ENCODE measurements at places on chromosomes 1 and 21.

DNA sequence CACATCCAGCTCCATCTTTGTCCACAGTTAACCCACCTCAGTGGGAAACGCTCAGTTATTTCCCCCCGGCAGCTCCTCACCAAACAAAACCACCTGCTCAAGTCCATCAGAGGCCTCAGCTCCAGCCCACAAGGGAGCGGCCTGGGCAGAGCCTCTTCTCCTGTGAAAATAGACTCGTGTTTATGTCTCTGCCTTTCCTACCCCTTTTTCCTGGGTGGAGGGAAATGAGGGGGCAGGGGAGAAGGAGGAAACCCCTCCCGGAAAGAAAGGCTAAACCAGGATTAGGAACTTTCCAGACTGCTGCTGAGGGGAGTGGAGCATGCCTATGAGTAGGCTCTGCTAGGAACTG is 81.6 kb downstream of the PAX7 start:
- DNase-seq, result no peak

DNA sequence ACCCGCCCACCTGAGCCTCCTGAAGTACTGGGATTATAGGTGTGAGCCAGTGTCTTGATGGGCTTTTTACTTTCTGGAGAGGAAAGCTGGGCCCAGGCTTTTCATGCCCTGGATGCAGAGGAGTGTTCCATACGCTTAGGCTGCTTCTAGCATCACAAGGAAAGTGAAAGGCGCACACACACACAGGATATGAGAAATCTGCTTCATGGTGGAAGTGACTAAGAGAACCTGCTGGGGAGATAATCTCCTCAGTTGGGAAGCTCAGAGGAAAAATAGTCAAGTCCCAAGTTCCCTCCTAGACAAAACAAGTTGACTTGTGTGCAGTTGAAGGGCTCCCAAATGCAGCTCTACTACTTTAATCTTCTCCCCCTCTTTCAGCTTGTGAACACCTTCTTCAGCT is 2.2 kb downstream of the NUDC start:
- no peak for DNase-seq

GRCh38 chr21:42316891-42317290 is 1.7 kb upstream of the TFF3 start:
- DNase-seq, result no peak

- DNase-seq, result no peak
Measured at GRCh38 chr1:111990026-111990877, 784 bp upstream of the KCND3 start.

DNA sequence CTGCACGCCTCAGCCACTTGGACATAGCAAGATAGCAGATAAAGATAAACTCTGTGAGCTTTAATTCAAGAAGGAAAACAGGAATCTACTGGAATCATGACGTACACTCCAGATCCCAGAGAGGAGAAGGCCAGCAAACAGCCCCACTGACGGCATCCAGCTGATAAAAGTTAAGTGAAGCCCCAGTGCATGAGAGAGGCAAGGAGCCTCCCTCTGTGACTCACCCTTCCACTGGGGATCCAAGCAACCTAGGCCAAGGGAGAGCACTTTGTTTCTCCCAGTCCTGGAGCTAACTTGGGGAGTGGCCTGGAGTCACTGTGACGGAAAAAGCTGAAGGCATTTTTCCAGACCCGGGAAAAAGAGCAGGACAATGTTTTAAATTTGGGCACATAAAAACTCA is 270.0 kb downstream of the AKT3 start:
- no peak for DNase-seq

DNA sequence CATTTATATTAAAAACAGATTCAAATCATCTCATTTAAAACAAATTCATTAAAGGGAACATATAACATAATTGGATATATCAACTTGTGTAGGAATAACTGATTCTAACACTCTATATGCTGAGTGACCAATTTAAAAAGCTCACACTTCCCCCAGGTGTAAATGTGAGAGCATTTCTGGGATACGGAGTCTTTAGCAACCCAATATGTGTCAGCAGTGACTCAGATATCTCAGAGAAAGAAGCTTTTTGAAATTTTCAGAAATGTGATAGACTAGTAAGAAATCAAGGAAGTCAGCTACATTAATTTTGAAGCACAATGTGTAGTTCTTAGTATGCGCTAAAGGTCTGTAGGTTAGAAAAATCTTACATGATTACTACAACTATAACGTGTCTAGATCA is 87.9 kb upstream of the SERTAD4 start:
- DNase-seq, result no peak

DNA sequence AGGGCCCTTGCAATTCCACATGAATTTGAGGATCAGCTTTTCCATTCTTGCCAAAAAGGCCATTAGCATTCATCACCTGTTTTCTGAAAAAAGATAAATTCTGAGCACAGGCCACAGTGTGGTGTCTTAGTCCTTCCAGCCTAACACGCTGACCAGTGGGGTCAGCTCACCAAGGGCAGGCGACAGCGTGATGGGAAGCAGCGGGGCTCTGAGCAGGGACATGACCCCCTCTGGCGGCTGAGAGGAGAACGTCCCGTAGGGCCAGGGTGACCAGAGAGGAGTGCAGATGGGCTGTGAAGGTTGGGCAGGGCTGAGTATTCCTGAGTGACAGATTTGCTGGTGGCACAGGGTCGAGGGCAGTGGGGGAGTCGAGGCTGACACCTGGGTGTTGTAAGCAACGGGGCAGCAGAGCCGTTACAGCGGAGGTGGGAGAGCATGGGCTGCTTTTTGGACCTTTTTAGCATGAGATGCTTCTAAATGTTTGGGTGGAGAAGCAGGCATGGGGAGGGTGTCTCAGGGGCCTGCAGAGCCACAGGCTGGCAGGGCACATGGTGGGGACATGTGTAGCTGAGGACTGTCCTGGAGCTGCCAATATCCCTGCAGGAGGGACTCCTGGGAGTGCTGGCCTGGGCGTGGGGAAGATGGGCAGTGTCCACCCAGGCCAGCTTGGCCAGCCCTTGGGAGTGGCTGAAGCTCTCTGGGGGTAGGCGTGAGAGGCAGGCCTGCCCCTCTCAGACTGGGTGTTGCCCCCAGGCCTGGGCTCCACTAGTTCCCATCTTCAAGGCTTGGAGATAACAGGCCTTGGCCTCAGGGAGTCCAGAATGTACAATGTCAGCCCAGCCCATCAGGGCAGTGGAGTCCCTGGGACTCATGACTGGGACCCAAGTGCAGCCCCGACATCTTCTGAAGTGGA is 8.6 kb upstream of the CALML6 start:
- DNase-seq, result peak; percentile 83

DNA sequence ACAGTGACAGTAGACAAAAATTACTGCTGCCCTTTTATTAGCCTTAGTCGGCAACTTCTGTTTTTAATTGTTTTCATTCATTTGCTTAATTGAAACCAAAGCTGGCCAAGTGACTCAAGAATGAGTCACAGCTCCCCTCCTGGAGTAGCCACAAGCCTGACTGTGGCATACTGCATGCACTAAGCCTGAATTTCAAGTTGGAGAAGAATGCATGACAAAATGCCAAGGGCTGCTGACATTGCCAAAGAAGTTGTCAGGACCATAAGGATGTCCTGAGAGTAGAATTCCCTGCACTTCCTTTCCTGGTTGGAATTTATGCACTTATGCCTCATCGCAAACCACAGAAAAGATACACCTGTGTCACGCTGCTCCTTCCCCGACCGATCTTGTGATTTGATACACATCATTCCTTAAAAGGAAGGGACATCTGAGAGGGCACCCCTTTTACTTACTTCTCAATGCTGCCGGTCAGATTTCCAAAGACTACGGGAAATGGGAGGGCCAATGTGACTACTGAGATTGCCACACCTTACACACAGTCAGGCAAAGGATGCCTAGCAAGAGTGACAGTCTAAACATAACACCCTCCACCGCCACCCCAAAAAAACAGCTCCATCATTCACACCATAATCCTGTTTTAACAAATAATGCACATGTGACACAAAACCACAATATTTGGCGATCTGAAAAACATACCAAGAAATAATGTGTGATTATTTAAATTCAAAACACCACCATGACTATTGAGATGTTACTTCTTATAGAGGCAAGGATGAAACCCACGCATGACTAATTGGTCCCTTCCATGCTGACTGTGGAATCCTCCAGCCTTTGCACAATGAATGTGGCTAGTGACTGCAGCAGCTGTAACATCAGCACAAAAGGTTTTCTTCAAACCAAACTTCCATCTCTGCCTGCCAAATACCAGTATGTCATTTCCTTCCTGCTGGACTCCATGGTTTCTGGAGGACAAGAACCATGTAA is 28.2 kb downstream of the VAV3 start:
- DNase-seq, result peak; percentile 71

DNA sequence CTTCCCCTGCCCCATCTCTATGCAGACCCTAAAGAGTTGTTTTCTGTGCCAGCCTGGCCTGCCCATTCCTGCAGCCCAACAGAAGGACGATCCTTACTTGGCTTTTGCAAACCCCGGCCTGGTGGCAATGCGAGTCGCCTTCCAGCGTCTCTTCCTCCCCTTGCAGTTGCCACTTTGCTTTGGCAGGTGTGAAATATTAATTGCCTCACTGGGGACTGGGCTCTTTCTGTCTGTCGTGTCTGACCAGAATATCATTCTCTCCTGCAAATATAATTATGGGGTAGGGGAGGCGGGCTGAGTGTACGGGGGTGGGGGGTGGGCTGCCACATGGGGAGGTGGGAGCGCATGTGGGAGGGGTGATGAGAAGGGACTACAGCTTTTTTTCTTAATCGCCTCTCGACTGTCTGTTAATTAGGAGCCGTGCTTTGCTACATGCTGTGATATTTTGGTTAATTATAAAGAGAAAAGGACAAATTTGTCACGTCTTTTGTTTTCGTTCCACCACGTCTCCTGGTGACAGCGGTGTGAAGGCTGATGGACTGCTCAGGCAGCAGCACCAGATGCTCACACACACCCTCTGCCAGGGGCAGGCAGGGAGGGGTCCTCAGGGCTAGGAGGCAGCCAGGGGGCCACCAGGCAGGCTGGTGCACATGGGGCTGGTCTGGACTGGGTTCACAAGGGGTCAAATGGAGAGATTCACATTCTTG is 80.1 kb upstream of the CD34 start:
- no peak for DNase-seq

DNA sequence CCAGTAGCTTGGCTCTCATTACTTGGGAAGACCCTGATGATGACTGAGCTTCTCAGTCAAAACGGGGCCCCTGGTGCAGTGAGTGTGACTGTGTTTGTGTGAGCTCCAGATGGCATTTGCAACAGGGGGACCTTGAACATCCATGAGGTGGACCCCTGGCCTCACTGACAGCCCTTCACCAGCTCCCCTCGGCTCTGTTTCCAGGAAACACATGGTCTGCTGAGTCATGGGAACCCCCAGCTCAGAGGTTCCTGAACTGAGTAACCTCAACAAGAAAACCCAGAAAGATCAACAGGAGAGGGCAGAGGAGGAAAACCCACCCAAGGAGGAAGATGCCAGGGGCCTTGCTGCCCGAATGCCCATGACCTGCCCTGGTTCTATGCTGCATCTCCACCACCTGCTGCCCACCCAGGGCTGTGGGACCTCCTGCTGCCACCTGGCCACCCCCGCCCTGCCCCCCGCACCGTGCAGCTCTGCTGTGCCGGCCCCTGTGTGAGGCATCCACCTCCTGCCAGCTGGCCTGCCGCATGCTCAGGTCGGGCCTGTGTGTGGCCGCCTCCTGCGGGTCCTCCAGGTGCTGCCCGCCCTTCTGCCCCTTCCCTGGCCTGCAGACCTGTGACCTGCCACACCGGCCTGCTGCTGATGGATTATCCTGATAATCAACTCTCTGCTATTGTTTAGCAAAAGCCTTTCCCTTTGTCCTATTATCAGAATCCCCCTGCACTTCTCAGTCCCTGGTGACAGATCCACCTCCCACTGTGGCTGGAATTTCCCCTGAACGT is 4.2 kb upstream of the KRTAP12-1 start:
- no peak for DNase-seq

DNA sequence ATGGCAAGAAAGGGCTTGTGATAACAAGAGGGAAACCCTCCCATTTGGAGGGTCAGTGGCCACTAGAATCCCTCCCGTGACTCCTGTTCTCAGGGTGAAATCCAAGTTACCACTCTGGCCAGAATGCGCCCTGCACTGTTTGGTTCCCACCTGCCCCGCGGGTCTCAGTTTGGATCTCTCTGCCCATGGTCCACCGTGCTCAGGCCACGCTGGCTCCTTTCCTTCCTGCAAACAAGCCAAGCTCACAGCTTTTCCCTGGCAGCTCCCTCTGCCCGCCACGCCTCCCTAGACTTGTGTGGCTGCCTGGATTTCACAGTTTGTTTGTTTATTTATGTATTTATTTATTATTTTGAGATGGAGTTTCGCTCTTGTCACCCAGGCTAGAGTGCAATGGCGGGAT is 179.5 kb upstream of the VAMP3 start:
- no peak for DNase-seq

DNA sequence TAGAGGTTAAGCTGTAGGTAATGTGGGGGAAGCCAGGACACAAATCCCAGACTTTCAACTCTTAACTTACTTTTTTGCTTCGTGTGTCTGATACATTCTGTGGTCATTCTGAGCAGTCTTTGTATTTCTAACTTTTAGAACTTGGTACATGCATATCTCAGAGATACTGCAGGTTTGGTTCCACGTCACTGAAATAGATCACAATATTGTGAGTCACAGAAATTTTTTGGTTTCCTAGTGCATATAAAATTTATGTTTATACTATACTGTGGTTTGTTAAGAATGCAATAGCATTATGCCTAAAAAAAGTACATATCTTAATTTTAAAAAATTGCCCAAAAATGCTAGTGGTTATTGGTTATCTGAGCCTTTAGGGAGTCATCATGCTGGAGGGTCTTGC is 3.2 kb downstream of the URB2 start:
- DNase-seq, result no peak

DNA sequence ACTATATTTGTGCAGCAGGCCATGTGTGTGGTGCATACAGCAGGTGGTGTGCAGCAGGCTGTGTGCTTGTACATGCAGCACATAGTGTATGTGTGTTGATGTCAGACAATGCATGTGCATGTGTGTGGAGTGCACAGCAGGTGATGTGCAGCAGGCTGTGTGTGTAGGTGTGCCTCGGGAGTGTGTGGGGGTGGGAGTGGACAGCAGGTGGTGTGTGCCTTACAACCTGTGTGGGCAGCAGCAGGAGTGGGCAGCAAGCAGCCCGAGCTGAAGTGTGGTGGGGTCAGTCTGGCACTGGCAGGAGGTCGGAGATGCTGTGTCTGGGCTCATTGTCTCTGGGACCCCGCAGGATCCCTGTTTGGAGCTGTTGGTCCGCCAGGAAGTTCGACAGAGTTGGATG is 29.6 kb downstream of the PTPRF start:
- no peak for DNase-seq

DNA sequence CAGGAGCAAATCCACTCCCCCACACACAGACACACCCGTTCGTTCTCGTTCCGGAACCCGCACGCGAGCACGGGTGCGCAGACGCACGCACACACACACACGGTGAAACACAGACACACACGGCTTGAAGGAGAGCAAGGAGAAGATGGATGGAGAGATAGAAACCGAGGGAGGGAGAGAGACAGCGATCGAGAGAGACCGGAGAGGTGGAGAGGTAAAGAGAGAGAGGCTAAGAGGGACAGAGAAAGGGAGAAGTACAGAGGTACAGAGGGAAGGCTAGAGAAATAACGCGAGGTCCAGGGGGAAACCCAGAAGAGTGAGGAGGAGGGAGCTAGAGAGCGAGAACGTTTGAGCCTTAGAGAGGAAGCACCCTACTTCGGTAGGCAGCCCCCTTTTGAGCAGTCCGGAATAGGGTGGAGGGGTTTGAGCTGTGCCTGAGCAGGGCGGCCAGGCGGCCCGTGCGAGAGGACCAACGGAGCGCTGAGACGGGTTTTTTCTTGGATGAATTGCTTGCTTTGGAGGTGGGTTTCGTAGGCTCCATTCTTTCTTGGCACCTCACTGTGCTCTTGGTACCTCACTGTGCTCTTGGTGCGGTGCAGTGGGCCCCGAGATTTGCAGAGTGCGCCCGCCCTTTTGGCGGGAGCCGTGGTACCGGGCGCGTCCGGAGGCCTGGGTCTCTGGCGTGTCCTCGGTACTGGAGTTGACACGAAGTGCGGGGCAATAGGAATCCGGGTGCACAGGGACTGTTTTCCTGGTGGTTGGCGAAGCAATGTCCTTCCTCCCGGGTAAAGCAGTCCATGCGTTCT is 88.4 kb upstream of the RHOU start:
- peak; percentile 82 for DNase-seq

Measured in Kasumi-1 (cell line).